ENCODE measurements at places on chromosomes 7 and 10.

GRCh38 chr7:120617275-120617674 is 240.7 kb downstream of the TSPAN12 start:
- no peak for DNase-seq

DNA sequence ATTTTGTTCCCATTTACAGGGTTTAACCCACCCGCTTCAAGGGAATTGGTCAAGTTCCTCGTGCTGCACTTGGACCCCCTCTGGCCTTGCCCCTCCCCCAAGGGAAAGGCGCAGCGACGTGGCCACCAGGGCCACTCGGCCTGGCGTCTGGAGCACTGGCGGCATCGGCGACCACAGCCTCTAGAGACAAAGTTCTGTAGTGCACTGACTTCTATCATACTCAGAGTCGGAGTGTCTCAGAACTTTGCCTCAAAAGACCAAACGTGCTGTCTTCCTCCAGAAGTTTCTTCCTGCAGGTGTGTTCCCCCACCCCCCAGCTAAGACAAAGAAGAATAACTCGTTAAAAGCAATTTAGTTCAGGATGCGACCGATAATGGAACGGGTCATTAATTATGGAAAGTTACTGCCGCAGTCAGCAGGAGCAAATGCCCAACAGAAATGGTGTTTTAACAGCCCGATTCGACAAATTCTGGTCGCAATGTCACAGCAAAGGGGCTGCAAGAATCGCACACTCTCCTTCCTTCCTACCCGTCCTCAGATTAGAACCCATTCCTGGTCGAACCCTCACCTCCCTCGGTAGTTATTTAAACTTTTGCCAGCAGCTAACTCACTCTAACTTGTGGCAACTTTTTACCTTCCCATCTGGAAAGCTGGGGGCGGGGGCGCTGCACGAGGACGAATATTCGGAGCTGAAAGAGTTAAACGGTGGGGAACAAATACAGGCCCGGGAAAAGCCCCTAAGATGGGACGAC is 202.1 kb upstream of the NFE2L3 start:
- peak; percentile 48 for DNase-seq

DNA sequence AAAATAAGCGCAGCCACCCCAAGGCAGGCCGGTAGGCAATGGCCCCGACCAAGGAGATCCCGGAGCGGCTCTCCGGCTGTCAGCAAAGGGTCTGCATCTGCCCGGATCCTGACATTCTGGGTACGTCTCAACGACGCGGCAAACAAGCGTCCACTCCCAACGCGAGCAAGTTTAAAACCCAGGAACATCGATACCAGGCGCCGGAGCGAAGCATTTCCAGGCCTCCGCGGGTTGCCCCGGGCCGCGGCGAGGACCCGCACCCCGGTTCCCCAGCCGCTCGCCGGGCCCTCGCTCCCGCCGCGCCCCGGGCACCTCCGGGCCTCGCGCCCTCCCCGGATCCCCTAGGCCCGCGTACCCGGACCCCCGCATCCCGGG is 453 bp downstream of the URGCP start:
- DNase-seq = peak; percentile 71

DNA sequence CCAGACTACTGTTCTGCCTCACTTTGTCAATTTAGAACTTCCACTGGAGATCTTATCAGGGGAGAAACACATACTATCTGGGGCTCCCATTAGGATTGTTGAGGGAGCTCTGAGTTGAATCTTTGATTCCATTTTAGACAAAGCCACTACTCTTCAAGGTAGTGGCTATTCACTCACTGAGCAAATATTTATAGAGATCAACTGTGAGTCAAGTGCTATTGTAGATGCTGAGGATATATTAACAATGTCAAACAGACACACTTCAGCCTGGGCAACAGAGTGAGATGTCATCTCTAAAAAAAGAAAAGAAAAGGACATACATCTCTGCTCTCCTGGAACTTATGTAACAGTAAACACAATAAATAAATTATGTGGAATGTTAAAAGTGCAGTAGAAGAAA is 315.3 kb downstream of the PTEN start:
- DNase-seq = no peak

- no peak for DNase-seq
These were observed 185.5 kb upstream of the STEAP4 start for GRCh38 chr7:88492153-88492552.

DNA sequence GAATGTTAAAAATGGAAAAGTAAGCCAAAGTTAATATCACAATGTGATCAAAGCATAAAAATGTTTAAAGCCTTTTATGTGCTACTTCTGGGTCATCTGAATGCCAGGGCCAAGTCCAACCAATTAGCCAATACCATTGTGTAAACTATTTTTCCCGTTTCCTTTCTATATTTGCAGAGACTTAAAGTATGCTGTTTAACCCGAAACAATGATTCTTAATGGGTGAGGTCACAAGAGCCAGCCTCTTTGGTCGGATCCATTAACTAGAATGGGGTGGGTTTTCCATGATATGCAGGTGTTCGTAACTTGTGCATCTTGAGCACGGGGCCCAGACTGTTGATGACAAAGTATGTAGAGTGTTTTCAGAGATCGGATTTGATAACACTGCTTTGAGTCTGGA is 111.3 kb upstream of the IGFBP3 start:
- no peak for DNase-seq

DNA sequence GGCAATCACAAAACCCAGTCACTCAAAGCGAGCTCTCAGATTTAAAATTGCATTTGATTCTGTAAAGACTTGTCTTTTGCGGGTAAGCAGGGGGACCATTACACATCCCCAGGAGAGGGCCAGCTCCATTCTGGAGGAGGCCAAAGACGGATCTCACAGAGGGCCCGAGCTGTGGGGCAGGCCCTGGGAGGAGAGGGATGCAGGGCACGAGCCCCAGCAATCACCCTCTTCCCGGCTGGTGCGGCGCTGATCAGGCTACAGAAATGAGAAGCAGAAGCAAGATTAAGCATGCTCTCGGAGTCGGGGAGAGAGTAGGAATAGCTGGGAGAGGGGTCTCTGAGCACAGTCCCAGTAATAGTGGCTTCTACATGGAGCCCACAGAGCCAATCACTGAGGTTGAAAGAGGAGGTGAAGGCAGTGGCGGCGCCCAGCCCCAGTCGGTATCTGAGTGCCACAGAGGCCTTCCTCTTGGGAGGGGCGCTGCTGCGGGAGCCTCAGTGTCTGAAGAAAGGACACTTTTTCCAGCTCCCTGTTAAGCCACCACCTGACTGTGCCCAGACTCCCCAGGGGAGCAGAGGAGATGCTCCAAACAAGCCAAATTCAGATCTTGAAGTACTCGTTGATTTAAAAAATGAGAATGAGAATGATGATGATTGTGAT is 7.1 kb downstream of the CXCL12 start:
- DNase-seq = no peak

- DNase-seq = no peak
These were observed 25.9 kb upstream of the OCM start for GRCh38 chr7:5854738-5855137.

DNA sequence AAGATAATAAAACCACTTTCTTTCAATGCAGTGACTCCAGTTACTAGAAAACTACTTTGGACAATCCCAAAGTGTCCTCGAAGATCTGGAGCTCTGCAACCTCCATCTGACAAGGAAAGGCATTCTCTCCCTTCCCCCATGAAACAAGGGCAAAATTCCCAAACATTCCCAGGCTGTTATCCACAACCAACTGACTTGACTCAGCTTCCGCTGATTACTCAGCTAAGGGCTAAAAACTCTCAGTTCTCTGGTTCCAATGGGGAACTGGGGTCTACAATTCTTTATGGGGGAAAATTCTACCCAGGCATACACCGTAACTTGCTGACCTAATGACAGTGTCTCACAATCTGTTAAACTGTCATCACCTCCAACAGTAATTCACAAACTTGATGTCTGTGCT is 48.4 kb downstream of the SFMBT2 start:
- no peak for DNase-seq

DNA sequence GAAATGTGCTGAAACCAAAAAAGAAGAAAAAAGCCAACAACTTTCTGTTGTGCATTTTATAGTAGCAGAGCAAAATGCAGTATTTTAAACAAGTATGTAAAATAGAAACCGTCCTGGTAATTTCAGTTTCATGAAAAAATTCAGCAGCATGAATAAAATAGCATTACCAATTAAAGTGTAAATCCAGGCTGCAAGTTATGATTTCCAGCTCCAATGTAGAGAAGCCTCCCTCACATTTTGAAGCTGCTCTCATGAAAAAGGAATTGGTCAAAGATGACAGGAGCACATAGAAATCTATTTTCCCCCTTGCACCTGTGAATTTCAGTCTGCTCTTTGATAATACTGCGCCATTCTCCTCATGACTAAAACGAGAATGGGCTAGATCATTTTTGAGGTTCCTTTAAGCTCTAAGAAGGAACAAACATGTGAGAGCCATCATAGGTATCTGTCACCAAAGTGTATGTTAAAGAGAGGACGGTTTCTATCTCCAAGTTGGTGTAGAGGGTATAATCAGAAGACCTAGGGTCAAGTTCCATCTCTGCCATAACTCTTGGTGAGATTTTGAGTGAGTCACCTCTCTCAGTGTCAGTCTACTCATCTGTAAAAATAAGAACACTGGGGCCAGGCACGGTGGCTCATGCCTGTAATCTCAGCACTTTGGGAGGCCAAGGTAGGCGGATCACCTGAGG is 107.5 kb downstream of the MTPAP start:
- DNase-seq = no peak

DNA sequence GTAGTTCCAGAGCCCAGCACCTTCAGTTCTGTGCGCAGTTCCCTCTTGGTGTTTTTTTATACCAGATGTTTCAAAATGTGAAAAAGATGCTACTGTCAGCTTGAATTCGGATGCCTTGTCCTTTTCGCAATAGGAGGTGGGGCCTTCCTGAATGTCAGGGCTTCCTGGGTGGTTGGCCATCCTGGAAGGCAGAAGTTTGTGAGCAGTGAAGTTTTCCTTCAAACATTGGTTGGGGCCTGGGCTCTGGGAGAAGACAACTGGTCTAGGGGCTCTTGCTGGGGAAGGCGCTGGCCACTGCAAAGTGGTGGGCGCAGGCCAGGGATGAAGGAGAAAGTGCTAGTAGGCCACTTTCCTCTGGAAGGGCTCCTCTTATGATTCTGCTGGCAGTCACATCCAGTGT is 56.8 kb upstream of the JAZF1 start:
- no peak for DNase-seq

DNA sequence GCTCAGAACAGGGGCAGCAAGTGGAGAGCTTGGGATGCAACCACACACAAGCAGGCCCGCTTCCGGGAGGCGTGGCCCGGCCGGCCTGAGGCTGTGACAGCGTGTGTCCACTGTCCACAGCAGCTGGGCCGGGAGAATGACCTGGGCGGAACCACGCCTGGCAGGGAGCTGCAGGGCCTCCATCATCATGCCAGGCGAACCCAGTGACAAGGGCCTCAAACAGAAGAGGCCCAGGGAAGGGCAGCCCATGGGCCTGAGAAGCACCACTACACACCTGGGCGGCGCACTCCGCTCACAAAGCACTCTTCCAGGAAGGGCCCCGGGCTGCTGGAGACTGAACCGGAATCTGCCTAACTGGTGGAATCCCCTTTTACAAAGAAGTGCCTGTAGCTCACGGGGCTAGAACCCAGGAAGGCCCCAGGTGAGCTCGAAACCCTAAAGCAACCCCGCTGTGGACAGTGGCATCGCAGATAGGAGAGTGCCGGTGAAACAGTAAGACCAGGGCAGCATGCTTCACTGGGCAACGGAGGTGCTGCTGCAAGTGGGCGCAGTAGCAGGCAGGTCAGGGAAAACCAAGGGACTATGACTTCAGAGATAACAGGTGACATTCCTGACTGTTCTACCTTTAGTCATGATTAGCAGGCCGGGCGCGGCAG is 66.0 kb downstream of the MAD1L1 start:
- DNase-seq = no peak

DNA sequence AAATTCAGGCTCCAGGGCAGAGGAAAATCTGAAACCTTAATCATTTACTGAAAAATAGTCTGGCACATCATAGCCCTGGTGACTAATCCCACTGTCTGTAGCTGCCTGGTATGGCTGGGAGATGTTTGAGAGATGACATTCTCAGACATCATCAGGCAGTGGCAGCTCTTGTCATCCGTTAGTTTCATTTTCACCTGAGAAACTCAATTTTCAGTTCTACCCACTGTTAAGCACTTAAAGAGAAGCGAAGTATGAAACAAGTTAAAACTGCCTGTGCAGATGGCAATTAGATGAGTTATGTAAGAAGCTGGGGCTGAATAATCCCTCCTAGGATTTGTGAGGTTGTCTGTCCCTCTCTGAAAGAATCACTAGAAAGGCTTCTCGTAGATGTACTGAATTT is 150.2 kb downstream of the NSUN6 start:
- DNase-seq = no peak

- DNase-seq = no peak
These were observed 23.0 kb upstream of the PCBD1 start for GRCh38 chr10:70911386-70911785.

DNA sequence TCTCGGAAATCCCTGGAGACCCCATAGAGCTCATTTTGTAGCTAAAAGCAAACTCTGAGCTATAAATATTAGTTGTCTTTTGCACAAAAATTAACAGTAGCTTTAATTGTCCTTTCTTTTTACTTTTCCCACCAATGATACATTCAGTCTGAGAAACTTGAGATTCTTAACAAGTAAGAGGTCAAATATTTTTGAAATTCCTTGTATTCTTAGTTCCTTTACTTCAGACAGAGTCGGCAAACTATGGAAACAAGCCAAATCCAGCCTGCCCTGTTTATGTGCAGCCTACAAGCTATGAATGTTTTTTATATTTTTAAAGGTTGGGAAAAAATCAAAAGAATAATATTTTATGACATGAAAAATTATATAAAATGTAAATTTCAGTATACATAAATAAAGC is 146.6 kb downstream of the CTNNA3 start:
- peak; percentile 80 for DNase-seq

DNA sequence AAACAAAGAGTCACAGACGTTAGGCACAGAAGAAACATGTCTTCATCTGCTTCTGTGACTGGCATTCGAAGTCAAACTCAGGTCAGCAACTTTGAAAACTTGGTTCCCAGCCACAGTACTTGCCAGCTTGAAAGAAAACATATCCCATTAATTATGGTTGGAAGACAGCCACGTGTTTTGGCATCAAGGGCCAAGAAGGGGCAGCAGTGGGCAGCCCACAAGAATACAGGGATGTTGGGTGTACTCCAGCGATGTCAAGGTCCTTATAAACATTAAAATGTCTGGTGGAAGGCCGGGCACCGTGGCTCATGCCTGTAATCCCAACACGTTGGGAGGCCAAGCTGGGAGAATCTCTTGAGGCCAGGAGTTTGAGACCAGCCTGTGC is 29.5 kb downstream of the JCAD start:
- no peak for DNase-seq

GRCh38 chr10:119316002-119316358 is 108.6 kb downstream of the GRK5 start:
- DNase-seq = no peak

All from lung (tissue), 17 donors.